ENCODE measurements at places on chromosomes 7 and 10. TPM values are rescaled to one million over a fixed set of nuclear protein-coding genes. Genes with fewer than 3 reads are reported as not detected.

DNA sequence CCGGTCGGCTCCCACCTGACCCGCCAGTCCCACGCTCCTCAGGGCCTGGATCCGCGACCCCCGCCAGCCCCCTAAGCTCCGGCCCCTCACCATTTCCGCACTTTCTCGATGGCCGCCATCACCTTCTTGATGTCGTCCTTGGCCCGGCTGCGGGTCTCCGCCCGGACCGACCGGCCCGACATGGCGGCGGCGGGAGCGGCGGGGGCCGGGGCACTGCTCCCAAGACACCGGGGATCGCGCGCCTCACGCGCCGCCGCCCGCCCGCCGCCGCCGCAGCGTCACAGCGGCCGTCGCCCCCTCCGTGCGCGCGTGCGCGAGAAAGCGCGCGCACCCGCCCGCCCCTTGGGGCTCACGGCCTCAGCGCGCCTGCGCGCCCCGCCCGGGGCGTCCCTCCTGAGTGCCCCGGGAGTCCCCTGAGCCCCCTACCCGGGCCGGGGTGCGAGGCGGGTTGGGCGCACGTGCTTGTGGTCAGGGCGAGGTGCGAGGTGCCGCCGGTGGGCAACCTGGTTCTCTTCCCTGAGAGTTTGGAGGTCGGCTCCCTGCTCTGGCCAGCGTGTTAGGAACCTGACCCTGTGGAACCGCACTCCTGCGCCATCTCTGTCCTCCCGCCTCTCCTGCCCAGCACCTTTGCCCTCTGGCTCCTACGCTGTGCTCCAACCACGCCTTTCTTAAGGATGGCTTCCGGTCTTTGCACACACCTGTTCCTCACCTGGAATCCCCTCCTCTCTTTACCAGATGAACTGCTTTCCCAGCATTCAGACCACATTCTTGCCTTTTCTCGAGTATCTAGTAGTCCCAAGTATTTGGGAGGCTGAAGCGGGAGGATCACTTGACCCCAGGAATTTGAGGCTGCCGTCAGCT, at the start of gene BCL7B:
TSS of gene BCL7B (minus strand) at position 294 of the 861 bp plus-strand sequence. CDS start at position 182, 112 bp downstream.
- H3K4me1 ChIP-seq = peaks cover 36% of the 10 kb centered on the region
- no peaks in the 10 kb centered on the region for H3K27me3 ChIP-seq
- peak within 1 kb of the TSS; percentile 94 for H3K27ac ChIP-seq

GRCh38 chr7:23396222-23397015, 73.9 kb downstream of the IGF2BP3 start:
- peaks cover 13% of the 10 kb centered on the region for H3K36me3 ChIP-seq
- no peaks in the 10 kb centered on the region for H3K27me3 ChIP-seq
- no peak for DNase-seq
- no peak overlapping the region for H3K4me3 ChIP-seq

GRCh38 chr7:46522354-46522906, 601.4 kb upstream of the IGFBP3 start:
- H3K27me3 ChIP-seq = no peaks in the 10 kb centered on the region
- no peak overlapping the region for H3K4me3 ChIP-seq

GRCh38 chr10:78461333-78461732, 427.7 kb downstream of the RPS24 start:
- H3K4me1 ChIP-seq = no peaks in the 10 kb centered on the region
- no peak overlapping the region for H3K4me3 ChIP-seq
- H3K27me3 ChIP-seq = peaks cover 1% of the 10 kb centered on the region
- H3K36me3 ChIP-seq = no peaks in the 10 kb centered on the region
- H3K27ac ChIP-seq = no peak overlapping the region

DNA sequence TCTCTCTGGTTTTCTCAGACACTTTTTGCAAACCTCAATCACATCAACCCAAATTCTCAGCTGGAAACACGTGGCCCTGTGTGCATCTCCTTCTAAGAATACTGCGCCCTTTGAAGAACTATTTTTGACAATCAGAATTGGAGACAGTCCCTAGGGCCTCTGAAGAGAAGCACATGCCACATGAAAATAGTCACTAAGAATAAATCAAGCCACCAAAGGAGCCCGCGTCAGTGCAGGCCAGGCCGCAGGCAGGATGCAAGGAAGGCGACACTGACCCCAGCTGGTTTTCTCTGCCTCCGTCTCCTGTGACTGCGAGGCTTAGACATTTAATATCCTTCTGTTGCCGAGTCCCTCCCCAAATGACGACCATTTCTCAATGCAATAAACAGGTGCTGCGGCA, 88.0 kb upstream of the ADAM12 start:
- no peak overlapping the region for H3K27ac ChIP-seq
- no peak for DNase-seq
- no peaks in the 10 kb centered on the region for H3K36me3 ChIP-seq
- no peaks in the 10 kb centered on the region for H3K27me3 ChIP-seq
- H3K4me1 ChIP-seq = no peaks in the 10 kb centered on the region
- H3K4me3 ChIP-seq = no peak overlapping the region

The SCART1 gene
- 1.3 TPM for total RNA-seq

The TEX47 gene
- total RNA-seq = not detected

All from activated T-helper 2 cell treated with anti-CD3 and anti-CD28 coated beads, Interferon-gamma antibody, Interleukin-2, Interleukin-4, amounts not matched to agents 10 μg/mL and 5 μg/mL and 100 μg/mL, durations not matched to agents 14 hours and 24 hours and 36 hours (primary cell).